ENCODE measurements at places on chromosomes 7 and 10.

DNA sequence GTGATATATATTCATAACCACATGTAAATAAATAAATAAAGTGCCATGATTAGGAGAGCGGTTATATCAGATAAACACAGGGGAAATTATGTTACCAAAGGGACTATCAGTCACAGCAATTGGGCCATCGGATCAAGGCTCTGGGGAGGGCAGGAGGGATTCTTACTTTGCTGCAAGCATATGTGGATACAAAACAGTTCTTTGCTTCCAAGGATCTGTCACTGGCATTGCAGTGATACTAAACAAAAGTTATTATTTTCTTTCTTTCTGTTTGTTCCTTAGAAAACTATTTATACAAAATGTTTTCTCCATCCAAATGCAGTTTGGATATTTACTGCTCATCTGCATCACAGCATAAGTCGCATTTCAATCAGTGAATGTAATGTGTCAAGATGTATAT lies 188.4 kb upstream of the MGMT start:
- no peak for DNase-seq

DNA sequence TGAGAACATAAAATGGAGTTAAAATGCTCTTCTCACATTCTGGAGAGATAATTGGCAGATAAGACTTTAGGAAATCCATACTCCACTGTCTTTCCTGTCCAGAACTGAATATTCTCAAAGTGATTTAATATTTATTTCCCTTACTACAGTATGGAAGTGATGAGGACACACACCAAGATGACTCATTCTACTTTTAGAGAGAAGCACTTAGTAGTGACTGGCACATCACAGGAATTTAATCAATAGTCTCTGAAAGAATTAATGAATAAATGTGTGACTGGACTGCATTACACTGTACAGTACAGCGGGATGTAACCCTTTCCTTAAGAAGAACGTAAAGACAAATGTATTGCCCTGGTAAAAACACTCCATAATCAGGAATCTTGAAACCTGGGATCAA lies 116.7 kb downstream of the SEMA3E start:
- DNase-seq, result no peak

DNA sequence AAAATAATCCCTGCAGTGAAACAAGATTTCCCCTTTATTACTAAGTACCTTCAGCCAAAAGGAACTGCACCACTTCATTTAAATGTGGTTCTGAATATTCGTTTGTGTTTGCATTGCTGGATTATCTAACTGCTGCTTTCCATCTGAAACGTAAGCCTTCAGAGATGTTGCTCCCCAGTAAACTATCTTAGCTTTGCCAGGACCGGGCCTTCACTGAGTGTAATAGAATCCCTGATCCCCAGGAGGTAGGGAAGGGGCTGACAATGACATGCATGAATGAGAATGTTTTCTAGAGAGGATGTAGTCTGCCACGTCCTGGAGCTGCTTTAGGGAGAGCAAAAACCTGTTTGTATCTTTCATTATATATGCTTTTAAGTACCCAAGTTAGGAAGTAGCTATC lies 19.5 kb upstream of the INSYN2A start:
- no peak for DNase-seq

- no peak for DNase-seq
Observed at GRCh38 chr10:22927166-22927565, 687 bp upstream of the ARMC3 start.

DNA sequence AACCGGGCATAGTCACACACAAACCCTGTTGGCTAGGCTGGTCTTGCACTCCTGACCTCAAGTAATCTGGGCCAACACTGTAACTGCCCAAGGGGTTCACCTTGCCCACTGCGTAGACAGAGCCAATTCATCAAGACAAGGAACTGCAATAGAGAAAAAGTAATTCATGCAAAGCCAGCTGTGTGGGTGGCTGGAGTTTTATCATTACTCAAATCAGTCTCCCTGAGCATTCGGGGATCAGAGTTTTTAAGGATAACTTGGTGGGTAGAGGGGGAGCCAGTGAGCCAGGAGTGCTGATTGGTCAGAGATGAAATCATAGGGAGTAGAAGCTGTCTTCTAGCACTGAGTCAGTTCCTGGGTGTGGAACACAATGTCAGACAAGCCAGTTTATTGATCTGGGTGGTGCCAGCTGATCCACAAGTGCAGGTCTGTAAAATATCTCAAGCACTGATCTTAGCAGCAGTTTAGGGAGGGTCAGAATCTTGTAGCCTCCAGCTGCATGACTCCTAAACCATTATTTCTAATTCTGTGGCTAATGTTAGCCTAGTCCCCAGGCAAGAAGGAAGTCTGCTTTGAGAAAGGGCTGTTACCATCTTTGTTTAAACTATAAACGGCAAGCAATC lies 15.6 kb upstream of the FXYD4 start:
- no peak for DNase-seq

DNA sequence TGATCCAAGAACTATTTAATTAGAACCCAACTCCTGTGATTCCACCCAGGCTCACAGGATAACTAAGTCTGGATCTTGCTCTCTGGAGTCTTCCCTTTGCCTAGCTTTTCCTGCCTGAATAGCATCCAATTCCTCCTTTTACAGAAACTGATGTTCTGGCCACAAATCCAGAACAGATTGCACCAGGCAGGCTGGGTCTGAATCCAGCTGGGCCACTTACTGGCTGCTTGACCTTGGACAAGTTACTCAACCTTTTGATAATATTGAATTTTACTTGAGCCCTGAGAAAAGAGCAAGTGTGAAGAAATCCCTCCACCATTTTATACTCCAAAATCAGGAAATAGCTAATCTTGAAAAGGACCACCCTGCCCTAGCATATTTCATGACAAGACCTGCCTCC lies 55.5 kb upstream of the SLC35G1 start:
- no peak for DNase-seq

- DNase-seq, result no peak
Observed at GRCh38 chr7:157335991-157336382, 817 bp upstream of the DNAJB6 start.

GRCh38 chr10:124378881-124379471 lies 39.7 kb downstream of the OAT start:
- no peak for DNase-seq

DNA sequence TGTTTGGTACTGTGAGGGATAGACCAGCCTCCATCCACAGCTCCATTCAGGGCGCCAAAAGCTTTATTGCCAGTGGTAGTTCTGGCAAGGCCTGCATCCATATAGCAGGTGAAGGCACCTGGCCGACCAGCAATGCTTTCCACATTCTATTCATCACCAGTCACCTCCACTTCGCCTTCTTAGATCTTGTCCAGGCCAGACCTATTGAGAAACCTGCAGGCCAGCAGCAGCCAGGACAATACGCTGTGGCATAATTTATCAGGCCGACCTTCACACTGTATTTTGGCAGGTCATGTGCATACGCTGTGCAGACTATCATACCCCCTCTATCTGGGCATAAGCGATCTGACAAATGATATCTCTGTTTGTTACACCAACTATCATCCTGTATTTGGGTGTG lies 15.2 kb upstream of the KNDC1 start:
- no peak for DNase-seq

- peak; percentile 38 for DNase-seq
Observed at GRCh38 chr7:28410628-28411531, 1.4 kb upstream of the CREB5 start.

DNA sequence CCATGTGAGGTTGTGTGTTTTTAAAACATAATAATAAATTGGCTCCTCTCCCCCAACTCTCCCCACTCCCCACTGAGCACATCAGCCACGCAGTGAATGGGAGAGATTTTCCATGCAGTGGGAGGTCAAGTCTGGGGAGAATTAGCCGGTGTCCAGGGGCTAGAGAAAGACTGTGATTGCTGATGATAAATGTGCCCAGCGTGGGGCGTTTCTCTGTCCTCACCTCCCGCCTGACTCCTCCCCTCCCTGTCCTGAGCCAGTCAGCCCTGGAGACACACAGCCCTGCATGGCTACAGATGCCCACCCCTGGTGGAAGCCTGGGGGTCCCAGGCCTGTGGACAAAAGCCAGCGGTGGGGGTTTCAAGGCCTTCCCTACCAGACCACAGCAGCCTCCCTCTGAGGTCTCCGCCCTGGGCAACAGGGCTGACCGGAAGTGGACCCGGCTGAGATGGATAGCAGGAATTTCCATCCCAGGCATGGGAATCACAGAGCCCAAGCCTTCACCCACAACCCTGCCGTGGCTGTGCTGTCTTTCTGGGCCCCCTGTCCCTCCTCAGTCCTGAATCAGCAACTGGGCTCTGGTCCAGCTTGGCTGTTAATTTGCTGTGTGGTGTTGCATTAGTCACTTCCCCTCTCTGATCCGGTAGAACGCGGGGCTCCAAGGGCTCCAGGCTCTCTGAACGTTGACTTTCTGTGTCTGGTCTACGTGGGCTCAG lies 46.8 kb upstream of the SLC29A3 start:
- no peak for DNase-seq

DNA sequence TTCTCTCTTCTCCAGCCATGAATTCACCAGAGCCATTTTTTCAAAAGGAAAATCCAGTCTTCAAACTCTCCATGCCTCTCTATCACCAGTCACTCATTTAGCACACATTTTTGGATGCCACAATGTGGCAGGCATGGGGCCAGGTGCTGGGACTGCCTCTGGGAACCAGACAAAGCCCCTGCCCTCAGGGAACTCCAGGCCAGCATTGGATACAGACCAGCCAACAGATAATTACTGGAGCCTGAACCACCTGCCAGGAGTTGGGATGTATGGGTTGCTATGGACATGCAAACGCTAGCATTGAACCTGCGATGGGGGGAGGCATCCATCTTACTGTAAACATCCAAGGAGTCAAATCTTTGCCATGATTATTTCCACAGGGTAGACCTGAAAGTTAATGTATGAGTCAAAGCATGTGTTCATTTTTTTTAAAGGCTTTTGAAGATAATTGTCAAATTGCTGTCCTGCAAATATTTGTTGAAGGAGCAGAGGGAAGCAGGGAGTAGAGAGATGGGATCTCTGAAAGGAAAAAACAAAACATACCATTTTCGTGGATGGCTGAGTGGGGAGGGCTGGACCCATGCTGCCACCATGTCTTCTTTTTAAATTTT lies 43.2 kb downstream of the SRRM3 start:
- no peak for DNase-seq

- no peak for DNase-seq
Observed at GRCh38 chr10:78581133-78581694, 487.6 kb upstream of the ZMIZ1 start.

- no peak for DNase-seq
Observed at GRCh38 chr7:98753989-98754479, 115.8 kb downstream of the TMEM130 start.
